ENCODE measurements at places on chromosomes 6 and 20. TPM values are rescaled to one million over a fixed set of nuclear protein-coding genes. Genes with fewer than 3 reads are reported as not detected.

FAM184A gene
- total RNA-seq = 0.73 TPM

FRMD1 gene
- total RNA-seq = not detected

SLC12A5 gene
- not detected for total RNA-seq

ZC3H12D gene
- under 0.01 TPM for total RNA-seq

KIF13A gene
- total RNA-seq = 70.9 TPM

Data from melanocyte of skin (primary cell).